Endothelial cell (in vitro differentiated cells): ENCODE measurements at places on chromosomes 5 and 9.

GRCh38 chr9:133226219-133227171 lies 17.4 kb upstream of the OBP2B start:
- no peak for DNase-seq

- DNase-seq, result no peak
Measured at GRCh38 chr5:124199893-124200292, 546.5 kb downstream of the ZNF608 start.

GRCh38 chr5:97986069-97986468 lies 787.4 kb upstream of the RGMB start:
- no peak for DNase-seq

- no peak for DNase-seq
Measured at GRCh38 chr9:114607671-114608524, 3.2 kb upstream of the TMEM268 start.

- DNase-seq, result no peak
Measured at GRCh38 chr5:174301848-174302625, 256.5 kb downstream of the NSG2 start.

DNA sequence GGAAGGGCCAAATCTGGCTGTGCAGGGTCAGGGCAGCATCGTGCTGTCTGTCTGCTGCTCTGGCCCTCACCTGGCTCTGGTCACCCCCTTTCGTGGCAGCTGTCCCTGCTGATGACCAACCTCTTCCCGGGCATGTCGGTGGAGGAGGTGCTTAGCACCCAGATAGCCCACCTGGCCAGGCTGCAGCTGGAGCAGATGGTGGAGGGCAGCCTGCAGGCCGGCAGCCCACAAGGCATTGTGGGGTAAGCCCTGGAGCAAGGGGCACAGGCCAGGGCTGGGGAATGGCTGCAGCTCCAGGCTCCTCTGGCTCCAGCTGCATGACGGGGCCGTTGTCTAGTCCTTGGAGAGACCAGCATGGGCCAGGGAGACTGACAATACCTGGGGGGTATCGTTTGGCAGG lies 8.2 kb downstream of the TOR2A start:
- no peak for DNase-seq

GRCh38 chr5:62690421-62690820 lies 111.8 kb downstream of the LRRC70 start:
- no peak for DNase-seq

DNA sequence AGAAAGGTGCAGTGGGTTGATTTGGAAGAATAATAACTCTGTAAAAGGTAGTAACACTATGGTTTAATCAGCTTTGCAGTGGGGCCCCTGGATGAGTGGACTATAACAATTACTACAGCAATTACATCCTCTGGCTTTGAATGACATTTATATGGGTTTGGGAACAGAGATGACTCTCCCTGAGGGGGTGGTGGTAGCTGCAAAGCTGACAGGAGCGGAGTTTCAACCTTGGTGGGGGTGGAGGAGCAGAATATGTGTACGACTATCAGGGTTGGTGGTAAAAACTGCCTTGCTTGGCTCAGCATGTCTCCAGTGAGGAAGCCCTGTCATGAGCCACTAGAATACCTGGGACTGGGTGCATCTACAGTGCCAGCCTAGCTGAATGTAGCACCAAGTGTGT lies 28.3 kb upstream of the NR3C1 start:
- no peak for DNase-seq

DNA sequence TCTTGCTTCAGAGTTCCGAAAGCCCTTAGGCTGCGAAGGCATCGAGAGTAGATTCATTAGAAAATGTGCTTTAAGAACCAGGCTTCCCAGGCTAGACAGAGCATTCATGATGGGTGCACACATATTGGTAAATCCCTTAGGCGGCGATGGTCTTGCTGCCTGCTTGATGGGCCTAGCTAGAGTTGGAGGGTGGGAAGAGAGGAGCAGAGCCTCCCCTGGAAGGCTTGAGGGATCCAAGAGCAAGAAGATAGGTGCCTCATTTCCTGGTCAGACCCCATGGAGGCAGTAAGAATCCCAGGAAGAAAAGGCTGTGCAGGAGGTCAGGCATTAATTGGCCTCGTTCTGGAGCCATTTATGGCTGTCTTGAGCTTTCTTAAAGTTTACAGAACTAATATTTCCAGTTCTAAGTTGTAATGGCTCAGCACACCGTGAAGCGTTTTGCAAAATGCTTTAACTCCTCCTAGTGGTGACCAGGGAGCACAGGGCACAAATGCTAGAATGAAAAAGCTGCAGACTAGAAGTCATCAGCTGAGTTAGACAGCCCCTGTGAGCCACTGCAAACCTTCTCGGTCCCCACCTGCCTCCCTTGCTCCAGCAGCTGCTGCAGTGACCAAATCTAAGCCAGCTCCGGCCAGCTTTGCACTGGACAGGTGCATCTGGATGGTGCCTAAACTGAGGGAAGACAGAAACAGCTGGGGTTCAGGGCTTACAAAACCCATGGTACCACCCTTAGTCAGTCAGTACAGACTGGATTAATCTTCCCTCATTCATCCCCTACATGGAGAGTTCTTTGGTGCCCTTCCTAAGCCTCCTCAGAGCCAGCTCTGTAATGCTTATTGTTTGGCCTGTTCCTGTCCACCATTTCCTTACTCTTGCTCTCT lies 14.7 kb downstream of the SLC45A2 start:
- peak; percentile 13 for DNase-seq

DNA sequence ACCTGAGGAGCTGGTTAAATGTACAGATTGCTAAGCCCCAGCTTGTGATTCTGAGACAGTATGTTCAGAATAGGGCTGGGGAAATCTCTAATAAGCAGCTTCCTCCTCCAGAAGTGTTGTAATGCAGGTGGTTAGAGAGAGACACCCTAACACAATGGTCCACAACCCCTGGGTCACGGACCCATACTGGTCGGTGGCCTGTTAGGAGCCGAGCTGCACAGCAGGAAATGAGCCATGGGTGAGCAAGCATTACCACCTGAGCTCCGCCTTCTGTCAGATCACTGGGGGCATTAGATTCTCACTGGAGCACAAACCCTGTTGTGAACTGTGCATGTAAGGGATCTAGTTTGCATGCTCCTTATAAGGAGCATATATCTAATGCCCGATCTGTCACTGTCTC lies 61.8 kb downstream of the SLC36A1 start:
- no peak for DNase-seq

DNA sequence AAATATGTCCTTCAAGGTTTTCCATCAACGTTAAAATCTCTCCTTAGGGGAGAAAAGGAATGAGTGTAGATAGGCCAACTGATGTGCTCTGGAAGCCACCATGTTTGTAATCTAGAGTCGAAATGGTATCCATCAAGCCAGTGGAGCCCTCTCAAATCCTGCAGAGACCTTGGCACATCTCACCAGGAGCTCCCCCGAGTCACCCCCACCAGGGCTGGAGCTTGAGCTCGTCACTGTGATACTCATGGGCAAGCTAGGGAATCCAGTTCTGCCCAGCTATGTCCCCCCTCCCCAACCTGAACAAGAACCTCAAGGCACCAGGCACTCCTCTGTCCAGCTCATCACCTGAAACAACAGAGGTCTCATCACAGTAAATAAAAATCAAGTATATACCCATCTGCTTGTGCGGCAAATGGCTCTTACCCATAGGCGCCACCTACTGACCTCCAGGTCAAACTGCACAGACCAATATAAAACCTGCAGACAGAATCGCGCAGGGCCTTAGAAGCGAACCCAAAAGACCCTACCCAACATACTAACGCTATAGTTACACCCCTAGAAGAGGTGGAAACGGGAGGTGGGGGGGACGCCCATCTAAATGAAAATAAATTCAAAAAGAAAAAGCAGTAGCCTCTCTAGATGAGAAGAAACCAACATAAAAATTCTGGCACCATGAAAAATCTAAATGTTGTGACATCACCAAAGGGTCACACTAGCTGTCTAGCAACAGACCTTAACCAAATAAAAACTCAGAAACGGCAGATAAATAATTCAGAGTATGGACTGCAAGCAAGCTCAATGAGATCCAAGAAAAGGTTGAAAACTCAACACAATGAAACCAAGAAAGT lies 75.0 kb downstream of the TTC39B start:
- DNase-seq, result peak; percentile 33

GRCh38 chr5:36953043-36953442 lies 76.5 kb downstream of the NIPBL start:
- no peak for DNase-seq

GRCh38 chr9:4666042-4666699 lies at the start of gene SPATA6L:
Gene SPATA6L (minus strand): TSS chr9:4666480. CDS start chr9:4666250, 230 bp downstream.
- DNase-seq, result peak; percentile 63

DNA sequence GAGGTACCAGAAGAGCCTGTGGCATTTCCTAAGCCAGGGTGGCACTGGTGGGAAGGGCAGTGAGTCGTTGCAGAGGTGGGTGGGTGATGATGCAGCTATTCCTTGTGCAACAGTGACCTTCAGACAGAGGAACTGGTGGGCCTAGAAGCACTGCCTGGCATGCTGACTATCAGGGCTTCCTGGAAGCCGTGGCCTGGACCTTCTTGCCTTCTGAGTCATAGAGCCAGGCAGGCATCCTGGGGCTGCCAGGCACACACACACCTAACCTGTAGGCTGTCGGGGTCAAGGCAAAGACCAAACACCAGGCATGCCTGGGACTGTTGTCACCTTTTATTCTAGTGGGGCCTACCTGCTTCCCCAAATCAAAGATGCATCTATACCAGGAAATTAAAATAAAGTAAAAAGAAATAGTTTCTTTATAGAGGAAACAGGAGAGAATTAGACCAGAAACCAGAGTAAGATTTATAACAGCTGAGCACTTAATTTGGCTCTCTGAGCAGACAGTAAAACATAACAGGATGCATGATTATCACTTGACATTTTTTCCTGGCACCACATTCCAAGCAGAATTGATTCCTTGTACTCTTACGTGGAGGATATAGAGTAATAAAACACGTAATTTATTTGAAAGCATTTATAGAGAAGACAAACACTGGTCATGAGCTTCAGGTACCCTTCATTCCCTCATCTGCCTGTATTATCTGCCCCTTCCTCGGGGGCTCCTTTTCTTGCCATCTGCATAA lies 25.1 kb downstream of the NANS start:
- no peak for DNase-seq

DNA sequence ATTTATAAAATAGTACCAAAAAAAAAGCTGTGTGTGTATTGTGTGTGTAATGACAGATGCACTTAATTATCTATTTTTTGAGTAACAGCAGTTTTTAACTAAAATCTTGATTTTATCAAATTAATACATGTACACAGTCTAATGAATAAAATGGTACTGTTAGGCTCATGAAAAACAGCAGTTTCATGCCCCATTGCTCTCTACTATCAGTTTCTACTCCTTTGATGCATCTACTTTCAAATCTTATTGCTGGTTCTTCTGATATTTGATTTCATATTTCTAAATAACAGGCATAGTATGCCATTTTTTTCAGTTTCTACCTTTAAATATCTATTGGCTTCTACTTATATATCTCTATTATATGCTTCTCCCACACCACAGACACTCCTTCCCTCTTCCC lies 117.4 kb downstream of the CCDC171 start:
- no peak for DNase-seq

DNA sequence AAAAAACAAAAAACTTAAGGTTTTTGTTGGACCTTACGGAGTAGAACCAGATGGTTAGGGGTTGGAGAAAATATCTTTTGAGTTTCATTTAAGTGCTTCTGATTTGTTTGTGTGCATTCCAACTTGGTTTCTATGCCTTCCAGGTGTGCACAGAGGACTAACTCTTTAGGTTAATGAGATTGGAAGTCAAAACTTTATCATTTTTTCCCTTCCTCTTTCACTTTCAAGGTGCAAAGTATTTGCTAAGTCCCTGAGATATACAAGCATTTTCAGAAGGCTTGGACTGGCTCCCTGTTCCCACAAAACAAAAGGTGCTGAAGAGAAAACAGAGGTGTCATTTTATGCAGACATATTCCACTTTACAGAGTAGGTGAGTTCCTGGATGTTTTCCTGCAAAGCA lies 30.3 kb upstream of the CER1 start:
- no peak for DNase-seq

DNA sequence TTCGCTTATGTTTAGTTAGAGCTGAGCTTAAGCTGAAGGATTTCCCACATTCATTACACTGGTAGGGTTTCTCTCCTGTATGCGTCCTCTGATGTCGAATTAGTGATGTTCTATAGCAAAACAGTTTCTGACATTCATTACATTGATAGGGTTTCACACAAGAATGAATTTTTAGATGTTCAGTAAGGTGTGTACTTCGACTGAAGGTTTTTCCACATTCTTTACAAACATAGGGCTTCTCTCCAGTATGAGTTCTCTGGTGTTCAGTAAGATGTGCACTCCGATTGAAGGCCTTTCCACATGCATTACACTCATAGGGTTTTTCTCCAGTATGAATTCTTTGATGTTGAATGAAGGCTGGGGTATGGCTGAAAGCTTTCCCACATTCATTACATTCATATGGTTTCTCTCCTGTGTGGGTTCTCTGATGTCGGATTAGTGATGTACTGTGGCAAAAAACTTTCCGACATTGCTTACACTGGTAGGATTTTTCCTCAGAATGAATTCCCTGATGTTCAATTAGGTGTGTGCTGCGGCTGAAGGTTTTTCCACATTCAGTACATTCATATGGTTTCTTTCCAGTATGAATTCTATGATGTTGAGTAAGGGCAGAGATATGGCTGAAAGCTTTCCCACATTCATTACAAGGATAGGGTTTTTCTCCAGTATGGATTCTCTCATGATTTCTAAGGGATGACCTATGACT lies 14.6 kb downstream of the ZNF883 start:
- no peak for DNase-seq

DNA sequence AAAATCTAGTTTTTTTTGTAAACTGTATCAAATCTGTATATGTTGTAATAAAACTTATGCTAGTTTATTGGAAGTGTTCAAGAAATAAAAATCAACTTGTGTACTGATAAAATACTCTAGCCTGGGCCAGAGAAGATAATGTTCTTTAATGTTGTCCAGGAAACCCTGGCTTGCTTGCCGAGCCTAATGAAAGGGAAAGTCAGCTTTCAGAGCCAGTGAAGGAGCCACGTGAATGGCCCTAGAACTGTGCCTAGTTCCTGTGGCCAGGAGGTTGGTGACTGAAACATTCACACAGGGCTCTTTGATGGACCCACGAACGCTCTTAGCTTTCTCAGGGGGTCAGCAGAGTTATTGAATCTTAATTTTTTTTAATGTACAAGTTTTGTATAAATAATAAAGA lies 24.3 kb downstream of the HMGCR start:
- DNase-seq, result no peak

- DNase-seq, result no peak
Measured at GRCh38 chr5:68093455-68094159, 121.9 kb upstream of the PIK3R1 start.

DNA sequence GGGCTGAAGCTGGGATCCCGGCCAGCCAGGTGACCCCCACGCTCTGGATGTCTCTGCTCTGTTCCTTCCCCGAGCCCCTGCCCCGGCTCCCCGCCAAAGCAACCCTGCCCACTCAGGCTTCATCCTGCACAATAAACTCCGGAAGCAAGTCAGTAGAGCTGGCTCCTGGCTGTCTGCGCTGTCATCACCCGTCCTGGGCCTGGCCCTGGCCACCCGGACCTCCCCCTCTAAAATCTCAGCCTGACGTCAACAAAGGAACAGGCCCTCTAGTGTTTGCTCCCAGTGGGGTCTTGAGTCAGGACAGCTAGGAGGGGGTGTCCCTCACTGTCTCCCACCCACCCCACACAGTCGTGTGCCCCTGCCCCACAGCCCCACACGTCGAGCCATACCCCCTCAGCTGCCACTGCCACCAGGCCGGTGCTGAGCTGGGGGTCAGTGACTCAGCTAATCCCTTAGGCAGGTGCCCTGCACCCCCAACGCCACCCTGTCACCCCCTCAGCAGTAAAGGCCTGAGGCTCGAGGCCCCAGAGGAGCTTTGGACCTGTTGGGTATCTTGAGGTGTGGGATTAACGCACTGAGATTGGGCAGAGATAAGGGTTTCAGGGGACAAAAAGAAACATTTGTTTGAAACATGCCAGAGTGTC lies 1.1 kb upstream of the LCNL1 start:
- no peak for DNase-seq
